ENCODE measurements at places on chromosomes 3 and 15.

DNA sequence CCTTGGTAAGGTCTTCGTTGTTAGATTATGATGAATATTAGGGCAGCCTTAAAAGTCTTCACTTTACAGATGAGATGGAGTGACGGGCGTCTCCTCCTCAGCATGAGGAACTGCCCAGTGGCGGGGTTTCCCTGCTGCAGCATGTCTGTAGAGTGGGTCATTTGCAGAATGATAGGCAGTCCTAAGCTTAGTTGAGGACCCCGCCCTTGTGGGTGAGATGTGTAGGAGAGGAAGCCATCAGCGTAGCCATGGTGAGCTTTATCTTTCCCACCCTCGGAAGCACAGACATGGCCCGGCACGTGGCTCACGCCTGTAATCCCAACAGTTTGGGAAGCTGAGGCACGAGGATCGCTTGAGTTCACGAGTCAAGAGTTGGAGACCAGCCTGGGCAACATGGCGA lies 877 bp downstream of the NIT2 start:
- DNase-seq: no peak

- DNase-seq: no peak
These were observed 89.5 kb downstream of the ITPR1 start for GRCh38 chr3:4582624-4583023.

- no peak for DNase-seq
These were observed 7.5 kb upstream of the ALCAM start for GRCh38 chr3:105359098-105359762.

DNA sequence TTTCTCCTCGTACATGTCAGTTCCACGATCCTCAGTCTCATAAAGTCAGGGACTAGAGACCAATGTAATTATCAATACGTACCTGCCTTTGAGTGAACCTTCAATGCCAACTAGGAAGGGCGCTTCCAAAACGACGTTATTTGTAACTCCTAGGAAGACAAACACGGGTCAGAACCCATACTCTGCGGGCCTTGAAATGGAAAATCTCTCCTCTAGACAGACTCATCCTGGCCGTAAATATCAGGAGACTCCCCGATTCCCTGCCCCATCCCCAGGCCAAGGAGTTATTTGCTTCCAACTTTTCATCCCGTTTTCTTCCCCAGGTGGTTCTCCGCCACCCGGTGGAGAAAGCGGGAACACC lies 578 bp downstream of the OIP5 start:
- no peak for DNase-seq

DNA sequence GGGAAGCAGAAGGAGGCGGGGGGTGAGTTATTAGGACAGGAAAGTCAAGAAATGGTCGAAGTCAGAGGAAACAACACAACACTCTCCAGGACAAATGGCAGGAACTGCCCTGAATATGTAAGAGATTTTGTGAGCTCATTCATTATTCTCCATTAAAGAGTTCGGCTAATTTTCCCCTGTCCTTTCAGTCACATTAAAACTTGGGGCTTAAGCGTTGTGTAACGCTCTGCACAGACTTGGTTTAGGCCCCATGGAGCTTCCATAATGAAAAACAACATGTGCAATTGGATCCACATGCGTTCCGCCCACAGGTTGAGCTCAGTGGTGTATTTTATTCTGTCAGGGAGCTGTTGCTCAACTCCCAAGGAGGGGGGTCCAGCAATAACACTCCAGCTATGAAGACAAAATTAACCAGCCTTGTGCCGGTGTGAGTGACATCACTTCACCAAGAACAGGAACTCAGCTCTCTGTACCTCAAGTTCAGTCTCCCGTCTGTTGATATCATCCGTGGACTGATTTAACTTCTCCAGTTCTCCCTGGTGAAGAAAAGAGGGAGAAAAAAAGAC lies 2.3 kb downstream of the SH3BP5 start:
- DNase-seq: no peak

DNA sequence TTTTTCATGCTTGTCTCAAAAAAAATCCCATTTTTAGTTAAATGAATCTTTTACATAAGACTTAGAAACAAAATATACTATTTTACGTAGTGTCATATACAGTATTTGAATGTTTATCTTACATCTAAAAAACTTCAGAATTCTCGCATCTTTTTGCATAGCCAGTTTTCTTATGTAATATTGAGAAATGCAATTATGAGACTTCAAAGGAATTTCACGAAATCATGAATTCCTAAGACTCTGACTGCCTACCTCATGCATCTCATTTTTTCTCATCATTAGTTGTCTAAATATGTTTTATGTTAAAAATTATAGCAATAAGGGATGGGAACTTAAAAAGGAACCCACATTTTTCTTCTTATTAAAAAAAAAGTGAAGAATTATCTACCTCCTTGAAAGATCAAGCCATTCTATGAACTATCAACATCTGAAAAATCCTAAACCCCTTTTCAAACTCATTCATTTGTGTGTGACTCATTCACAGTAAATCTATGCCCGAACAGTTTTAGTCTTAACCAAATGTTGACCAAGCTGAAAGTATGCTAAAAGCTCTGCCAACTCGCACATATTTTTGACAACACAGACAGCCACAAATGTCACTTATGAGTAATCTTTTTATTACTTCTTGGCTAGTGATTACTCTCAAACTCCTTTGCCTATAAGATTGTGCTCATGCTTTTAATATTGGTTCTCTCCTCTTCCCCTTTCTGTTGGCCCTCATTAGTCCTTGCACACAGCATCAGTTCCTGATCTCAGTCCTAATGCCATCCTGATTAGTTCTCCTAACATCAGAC lies 115.9 kb downstream of the DCLK3 start:
- DNase-seq: no peak

- DNase-seq: no peak
These were observed 38.8 kb downstream of the TM2D3 start for GRCh38 chr15:101613130-101614000.

DNA sequence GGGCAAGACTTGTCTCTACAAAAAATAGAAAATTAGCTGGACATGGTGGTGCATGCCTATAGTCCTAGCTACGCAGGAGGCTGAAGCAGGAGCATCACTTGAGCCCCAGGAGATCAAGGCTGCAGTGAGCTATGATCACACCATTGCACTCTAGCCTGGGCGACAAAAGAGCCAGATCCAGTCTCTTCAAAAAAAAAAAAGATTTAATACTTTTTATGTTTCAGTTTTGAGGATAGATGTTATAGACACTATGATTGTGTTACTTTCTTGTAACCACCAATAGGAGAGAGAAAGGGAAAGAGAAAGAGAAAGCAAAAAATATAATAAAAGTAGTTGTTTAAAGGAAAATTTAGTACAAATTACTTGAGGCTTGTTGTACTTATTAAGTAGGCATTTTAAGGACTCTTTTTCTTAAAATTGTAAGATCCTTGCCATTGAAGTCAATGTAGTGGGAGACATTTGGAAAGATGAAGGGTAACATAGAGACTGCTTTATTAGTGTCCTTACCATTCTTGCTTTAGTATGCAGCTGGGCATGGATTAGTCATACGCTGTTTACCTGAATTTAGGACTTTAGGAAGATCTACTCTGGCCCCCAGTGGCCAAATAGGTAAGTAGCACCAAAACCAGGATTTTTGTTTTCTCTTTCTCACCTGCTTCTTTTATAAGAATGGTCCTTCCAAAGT lies 35.1 kb upstream of the ZDHHC23 start:
- DNase-seq: no peak

DNA sequence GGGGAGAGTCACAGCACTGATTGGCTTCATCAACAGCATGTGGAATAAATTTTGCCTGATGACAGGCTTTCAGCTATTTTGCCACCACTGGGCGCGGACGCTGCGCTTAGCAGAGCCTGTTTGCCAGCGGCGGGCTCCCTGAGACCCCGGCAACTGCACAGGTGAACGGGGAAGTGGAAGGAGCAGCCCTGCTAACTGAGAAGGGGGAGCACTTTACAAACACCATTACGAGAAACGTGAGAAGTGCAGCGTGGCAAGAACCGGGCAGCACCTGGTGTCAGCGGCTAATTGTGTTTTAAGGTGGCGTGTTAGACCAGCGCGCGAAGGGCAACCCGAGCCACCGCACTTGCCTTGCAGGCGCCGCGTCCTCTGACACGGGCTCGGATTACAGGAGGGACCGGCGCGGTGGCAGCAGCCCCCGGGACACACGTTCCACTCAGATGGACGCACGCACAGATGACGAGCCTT lies 307.8 kb upstream of the ARRDC4 start:
- DNase-seq: no peak

- DNase-seq: no peak
These were observed 295.7 kb upstream of the WNT5A start for GRCh38 chr3:55782807-55783206.

GRCh38 chr3:129934234-129935123 lies 40.0 kb upstream of the TRH start:
- DNase-seq: no peak

DNA sequence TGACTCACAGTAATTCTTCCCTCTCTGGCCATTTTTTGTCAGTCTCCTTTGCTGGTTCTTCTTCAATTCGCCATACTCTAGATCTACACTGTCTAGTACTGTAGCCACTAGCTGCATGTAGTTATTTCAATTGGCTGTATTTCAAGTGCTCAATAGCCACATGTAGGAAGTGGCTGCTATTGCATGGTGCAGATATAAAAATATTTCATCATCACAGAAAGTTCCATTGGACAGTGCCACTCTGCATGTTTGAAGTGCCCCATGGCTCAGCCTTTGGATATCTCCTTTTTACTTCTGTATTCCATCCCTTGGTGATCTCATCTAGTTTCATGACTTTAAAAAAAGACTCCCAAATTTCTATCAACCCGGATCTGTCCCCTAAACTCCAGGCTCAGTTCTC lies 22.1 kb downstream of the PPP2R3A start:
- no peak for DNase-seq

- no peak for DNase-seq
These were observed 600.4 kb downstream of the GRM7 start for GRCh38 chr3:7461202-7461825.

Data from cortex of kidney (tissue), 1 donor.